Vagina (tissue), 2 donors: ENCODE measurements at places on chromosomes 5 and 9.

DNA sequence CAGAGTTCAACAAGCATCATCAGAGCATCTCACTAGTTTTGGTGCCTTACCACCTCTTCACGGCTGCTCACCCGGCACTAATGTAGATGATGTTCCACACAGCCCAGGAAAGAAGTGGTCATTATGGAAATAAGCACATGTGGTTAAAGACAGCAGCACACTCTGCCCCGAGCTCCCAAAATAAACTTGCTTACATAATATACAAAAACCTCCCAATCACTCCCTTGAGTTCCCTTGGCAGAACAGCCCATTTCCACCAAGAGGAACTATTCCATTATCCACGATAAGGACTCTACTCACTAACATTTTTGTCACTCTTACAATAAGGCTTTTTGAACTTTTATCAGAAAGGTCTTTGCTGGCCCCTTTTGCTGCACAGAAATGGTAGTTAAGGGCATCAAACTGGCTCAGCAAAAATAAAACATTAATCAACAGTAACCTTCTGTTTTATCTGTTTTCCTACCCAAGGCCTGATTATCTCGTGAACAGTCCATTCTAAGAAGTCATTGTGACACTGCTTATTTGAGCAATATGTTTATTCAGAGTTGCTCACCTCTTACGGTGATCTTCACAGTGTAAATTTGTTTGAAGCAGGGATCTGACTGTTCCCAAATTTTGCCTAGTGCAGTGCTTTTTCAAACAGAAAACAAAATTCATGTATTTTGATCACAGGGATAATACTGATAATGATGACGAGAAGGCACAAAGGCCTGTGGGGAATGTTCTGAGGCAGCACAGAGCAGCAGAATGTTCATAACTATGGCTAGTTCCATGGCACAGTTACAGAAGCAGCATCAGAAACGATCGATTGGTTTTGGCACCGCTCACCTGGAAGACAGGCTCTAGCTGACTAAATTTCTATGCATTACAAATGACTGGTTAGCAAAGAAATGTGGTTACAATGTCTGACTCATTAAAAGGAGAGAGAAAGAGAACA lies 399.8 kb upstream of the PIK3R1 start:
- DNase-seq, result no peak

DNA sequence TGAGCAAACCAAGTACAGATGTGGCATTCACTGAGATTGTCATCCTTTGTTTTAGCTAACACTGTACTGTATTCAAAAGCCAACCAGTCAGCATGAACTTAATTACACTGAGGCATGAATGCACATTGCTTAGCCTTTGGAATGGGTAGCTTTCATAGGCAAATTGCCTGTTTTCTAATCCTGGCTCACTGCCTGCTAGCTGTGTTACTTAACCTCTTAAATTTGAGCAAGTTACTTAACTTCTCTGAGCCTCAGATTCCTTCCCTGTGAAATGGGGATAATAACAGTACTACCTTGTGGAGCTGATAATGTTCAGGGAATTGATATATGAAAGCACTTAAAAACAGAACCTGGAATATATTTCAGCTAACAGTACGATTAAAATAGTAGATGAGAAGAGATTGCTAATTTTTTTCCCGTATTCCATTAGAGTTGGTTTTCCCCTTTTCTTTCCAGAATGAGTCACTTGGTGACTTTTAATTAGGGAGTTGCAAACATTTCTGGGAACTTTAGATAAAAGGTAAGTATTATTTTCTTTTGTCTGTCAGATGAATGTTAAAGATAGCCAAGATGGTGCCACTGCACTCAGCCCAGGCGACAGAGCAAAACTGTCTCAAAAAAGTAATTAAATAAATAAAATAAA lies 43.9 kb downstream of the ARRDC3 start:
- DNase-seq, result no peak

DNA sequence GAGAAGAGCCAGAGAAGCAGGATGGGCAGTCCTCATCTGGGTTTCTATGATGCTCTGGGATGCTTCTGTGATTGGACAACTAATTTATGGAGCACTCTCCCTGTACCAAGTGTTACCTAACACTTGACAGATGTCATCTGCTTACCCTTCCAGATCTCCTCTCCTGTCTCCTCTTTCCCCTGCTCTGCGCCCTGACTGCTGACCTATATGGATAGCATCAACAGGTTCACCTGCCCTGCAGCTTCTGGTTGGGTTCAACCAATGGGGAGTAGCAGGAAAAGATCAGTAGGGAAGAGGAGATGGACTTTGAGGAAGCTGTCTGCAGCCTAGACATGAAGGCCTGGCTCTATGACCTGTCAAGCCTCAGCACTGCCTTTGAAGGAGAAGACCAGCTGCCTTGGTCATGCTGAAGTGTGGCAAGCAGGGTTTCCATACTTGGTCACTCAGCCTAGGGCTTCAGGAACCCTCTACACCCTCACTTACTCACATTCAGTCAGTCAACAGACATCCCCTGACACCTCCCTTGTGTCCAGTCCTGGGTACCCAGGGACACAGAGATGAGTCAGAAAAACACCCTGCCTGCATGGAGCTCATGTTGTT lies 11.3 kb upstream of the P4HA2 start:
- no peak for DNase-seq

DNA sequence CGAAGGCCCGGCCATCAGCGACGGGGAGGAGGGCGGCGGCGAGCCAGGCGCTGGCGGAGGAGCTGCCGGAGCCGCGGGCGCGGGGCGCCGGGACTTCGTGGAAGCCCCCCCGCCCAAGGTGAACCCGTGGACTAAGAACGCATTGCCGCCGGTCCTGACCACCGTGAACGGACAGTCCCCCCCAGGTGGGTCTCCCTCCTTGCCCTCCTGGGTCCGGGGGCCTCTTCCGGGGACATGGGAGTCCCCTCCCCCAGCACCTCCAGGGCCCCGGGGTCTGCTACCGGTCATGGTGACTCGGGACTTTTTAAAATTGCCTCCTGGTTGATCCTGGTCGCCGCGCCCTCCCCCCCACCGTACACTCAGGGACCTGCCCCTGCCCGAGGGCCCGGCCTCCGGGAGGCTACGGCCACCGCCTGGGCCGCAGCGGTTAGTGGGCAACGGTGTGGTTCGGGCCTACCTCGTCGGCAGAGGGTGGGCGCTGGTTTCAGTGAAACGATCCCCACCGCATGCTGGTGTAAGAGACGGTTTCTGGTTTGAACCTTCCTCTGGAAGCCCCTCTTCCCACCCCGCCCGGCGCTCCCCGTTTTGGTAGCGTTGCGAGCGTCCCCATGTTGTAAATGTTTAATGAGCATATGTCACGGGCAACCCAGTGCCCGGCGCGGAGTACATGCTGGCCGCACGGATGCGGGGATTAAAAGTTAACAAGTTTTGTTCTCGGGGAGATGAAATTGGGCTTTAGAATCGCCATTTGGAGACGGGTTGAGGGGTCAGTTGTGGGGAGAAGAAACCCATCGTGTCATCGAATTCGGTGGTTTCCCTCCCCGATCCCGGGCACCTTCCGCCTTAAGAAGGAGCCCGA lies 1.1 kb downstream of the LARP1 start:
- no peak for DNase-seq

DNA sequence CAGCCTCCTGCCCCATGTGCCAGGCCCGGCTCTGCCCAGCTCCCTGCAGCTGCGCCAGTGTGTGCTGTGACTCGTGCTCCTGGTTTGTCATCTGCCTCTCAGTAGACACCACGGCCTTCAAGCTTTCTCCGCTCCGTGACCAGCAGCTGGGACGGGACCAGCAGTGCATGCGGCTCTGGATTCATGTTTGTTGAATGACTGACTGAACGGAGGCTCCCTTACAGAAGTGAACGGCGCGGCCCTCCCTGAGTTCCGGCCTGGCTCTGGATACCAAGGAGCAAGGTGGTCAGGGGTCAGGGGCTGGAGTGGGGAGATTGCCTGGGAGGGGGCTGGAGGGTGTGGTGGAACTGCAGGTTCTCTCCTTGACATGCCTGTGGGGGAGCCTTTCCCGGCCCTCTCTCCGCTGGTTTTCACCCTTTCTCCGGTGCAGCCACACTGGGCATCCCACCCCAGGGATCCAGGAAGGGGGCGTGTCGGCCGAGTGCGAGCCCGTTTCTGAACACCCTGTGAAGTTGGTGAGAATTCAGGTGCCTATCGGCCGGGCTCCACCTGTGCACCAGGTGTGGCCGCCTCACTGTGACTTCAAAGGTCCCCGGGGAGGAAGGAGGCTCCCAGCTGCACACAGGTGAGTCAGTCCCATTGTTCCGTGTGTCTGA lies 11.1 kb upstream of the CEP72 start:
- no peak for DNase-seq

GRCh38 chr5:169567079-169567478 lies 16.5 kb upstream of the SPDL1 start:
- no peak for DNase-seq

- DNase-seq, result no peak
Measured at GRCh38 chr5:133396814-133397213, 215.5 kb downstream of the FSTL4 start.

- DNase-seq, result no peak
Measured at GRCh38 chr5:98130261-98131035, 643.0 kb upstream of the RGMB start.

DNA sequence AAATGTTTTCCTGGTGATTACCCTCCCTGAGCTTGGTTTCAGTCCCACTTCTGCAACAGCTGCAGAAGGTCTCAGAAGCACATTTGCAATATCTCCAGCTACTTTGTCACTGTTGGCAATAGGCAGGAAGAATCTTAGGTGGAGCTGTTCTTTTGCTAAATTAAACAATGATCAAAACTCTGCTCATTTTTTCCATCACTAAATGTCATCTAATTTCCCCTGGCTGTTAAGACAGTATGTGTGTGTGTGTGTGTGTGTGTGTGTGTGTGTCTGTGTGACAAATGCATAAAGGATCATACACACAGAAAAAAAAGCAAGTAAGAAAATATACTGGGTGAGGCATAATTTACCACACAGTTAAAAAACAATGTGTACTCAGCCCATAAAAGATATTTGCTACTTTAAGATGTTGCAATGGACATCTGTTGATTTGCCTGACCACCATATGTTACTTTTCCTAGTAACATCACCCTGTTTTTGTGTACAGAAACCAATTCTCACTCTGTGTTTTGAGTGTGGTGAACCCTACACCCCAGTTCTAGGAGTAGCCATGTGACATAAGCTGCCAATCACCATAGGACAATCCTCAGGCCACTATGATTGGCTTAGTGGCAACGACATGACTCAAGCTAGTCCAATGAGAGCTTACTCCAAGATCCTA lies 572.6 kb upstream of the CLINT1 start:
- DNase-seq, result no peak
